MCF 10A (cell line): ENCODE measurements at places on chromosomes 1 and 21.
A peak's percentile ranks its signal among the peaks of the same experiment; 100 is the strongest.

DNA sequence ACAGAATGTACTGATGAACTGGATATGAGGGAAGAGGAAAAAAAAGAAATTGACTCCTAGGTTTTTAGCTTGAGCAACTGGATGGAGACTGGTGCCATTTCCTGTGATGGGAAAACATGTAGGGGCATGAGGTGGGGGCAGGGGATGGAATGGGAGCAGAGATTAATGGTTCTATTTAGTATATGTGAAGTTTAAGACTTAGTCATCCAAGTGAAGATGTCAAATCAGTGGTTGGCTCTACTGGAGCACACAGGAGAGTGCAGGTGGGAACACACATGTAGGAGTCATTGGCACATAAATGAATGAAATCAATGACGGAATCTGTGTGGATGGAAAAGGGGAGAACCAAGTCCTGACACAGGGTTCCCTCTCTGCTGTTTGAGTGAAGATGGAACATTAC is 224.4 kb upstream of the COA6 start:
- no peaks in the 10 kb centered on the region for H3K27me3 ChIP-seq
- H3K4me1 ChIP-seq: peaks cover 17% of the 10 kb centered on the region
- H3K4me3 ChIP-seq: no peak overlapping the region
- H3K27ac ChIP-seq: no peak overlapping the region

- no peaks in the 10 kb centered on the region for H3K36me3 ChIP-seq
- H3K4me1 ChIP-seq: no peaks in the 10 kb centered on the region
- peaks cover 72% of the 10 kb centered on the region for H3K27me3 ChIP-seq
Measured at GRCh38 chr1:18724801-18725200, 94.2 kb downstream of the PAX7 start.

DNA sequence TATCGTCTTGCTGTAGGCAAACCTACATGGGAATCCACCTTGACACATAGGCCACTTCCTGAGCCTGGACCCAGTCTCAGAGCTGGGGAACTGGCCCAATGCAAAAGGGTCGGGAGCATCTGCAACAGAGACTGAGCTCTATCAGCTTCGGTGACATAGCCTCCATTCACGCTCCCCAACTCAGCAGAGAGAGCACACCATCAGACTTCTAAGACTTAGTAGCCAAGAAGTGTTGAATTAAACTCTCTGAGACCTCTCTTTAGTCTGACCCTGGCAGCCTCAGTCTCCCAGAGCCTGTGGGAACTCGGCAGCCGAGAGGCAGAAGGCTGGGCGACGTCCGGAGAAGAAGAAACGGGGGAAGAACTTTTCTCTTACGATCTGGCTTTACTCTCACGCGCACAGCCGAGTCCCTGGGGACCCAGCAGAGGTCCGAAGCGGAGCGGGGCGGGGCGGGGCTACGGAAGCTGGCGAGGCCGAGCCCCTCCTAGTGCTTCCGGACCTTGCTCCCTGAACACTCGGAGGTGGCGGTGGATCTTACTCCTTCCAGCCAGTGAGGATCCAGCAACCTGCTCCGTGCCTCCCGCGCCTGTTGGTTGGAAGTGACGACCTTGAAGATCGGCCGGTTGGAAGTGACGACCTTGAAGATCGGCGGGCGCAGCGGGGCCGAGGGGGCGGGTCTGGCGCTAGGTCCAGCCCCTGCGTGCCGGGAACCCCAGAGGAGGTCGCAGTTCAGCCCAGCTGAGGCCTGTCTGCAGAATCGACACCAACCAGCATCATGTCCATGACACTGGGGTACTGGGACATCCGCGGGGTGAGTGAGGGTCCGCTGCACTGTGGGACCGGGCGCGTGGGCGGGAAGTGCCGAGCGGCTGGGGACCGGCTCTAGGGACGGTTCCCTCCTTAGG is at the start of gene GSTM4:
TSS of gene GSTM4 (plus strand) at position 485 of the 905 bp plus-strand sequence. CDS start at position 776, 291 bp downstream.
- H3K4me1 ChIP-seq: no peaks in the 10 kb centered on the region
- peaks cover 6% of the 10 kb centered on the region for H3K36me3 ChIP-seq
- H3K27ac ChIP-seq: peak within 1 kb of the TSS; percentile 67
- H3K27me3 ChIP-seq: peaks cover 32% of the 10 kb centered on the region
- peak; percentile 52 for DNase-seq

GRCh38 chr1:8598060-8598724 is 219.2 kb downstream of the RERE start:
- DNase-seq: no peak
- H3K4me3 ChIP-seq: no peak overlapping the region
- H3K36me3 ChIP-seq: peaks cover 5% of the 10 kb centered on the region
- no peak overlapping the region for H3K27ac ChIP-seq
- H3K27me3 ChIP-seq: no peaks in the 10 kb centered on the region

- no peak overlapping the region for H3K27ac ChIP-seq
- H3K4me1 ChIP-seq: peaks cover 8% of the 10 kb centered on the region
- H3K4me3 ChIP-seq: no peak overlapping the region
- no peak for DNase-seq
Measured at GRCh38 chr1:240462277-240462676, 149.7 kb downstream of the GREM2 start.

DNA sequence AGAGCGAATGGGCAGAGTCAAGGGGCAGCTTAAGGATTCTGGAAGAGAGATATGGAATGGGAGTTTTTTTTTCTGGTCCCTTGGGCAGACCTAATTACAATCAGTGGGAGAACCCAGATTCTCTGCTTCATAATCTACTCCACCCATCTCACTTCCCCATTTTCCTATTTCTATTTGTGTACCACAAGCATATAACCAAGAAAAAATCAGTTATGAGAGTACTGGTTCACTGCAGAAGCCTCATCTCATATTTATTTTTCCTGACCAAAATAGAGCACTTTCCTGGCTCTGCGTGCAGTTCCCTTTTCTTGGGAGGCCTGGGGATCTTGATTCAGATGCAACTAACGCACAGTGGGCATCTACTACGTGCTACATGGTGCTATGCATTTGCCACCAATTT is 82.2 kb upstream of the SLFNL1 start:
- DNase-seq: no peak
- peaks cover 19% of the 10 kb centered on the region for H3K4me1 ChIP-seq
- H3K27me3 ChIP-seq: no peaks in the 10 kb centered on the region
- no peak overlapping the region for H3K4me3 ChIP-seq
- H3K36me3 ChIP-seq: no peaks in the 10 kb centered on the region

- peak; percentile 87 for DNase-seq
- H3K4me1 ChIP-seq: peaks cover 37% of the 10 kb centered on the region
- no peaks in the 10 kb centered on the region for H3K27me3 ChIP-seq
Measured at GRCh38 chr1:113542221-113542701, 151.9 kb downstream of the MAGI3 start.

DNA sequence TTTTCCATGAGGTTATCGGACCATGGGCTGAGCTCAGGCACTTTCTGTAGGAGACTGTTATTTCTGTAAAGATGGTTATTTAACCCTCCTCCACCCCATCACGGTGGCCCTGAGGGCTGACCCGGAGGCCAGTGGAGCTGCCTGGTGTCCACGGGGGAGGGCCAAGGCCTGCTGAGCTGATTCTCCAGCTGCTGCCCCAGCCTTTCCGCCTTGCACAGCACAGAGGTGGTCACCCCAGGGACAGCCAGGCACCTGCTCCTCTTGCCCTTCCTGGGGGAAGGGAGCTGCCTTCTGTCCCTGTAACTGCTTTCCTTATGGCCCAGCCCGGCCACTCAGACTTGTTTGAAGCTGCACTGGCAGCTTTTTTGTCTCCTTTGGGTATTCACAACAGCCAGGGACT is 2.6 kb upstream of the CCDC28B start:
- no peaks in the 10 kb centered on the region for H3K27me3 ChIP-seq
- no peak overlapping the region for H3K27ac ChIP-seq
- H3K36me3 ChIP-seq: peaks cover 48% of the 10 kb centered on the region
- no peak for DNase-seq

DNA sequence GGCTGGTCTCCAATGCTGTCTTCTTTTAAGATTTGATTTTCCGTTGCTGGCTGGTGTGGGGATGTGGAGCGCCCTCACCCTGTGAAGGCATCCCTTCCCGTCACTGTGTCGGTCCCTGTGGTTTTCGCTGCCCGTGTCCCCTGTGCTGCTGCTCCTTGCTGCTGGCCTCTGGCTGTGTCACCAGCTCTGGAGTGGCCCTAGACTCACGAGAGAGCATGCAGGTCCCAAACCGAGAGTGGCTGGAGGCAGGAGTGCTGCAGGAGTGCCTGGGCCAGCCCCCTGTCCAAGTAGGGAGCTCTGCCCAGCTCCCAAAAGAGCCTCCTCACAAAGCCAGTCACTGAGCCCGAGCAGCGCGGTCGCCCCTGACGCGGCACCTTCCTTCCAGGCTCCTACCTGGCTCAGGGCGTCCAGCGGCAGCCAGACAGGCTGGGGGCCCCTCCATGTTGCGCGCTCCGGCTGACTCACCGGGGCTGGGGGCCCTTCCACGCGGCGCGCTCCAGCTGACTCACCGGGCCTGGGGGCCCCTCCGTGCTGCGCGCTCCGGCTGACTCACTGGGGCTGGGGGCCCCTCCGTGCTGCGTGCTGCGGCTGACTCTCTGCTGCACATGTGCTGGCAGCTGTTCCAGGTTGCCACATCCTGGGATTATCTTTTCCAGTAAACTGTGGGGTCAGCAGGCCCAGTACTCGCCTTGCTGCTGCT is 106.7 kb upstream of the COL6A1 start:
- no peaks in the 10 kb centered on the region for H3K4me1 ChIP-seq
- no peaks in the 10 kb centered on the region for H3K36me3 ChIP-seq
- peak overlapping the region; percentile 58 for H3K4me3 ChIP-seq
- H3K27ac ChIP-seq: no peak overlapping the region
- peak; percentile 93 for DNase-seq

GRCh38 chr1:214494706-214495105 is 56.7 kb downstream of the PTPN14 start:
- H3K4me3 ChIP-seq: no peak overlapping the region
- H3K27ac ChIP-seq: peak overlapping the region; percentile 18
- H3K36me3 ChIP-seq: peaks cover 32% of the 10 kb centered on the region
- H3K4me1 ChIP-seq: peaks cover 50% of the 10 kb centered on the region
- H3K27me3 ChIP-seq: no peaks in the 10 kb centered on the region

DNA sequence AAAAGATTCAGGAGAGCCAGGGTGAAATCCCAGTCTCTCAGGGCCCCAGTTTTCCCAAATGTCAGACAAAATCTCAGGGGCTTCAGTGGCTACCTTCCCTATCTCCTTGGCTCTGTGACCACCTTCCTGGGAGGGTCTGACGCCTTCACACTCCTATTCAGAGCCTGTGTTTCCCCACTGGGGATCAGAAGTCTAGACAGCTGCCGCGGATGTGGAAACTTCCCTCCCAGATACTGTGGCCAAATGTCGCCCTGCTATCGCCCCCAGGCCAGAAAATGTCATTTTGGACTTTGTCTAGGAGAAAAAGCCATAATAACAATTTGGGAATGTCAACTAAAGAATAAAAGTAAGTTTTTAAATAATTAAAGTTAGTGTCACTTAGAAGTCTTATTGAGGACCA is 15.9 kb downstream of the A3GALT2 start:
- peaks cover 6% of the 10 kb centered on the region for H3K36me3 ChIP-seq
- no peak overlapping the region for H3K27ac ChIP-seq
- H3K4me1 ChIP-seq: no peaks in the 10 kb centered on the region
- H3K27me3 ChIP-seq: no peaks in the 10 kb centered on the region
- no peak for DNase-seq

DNA sequence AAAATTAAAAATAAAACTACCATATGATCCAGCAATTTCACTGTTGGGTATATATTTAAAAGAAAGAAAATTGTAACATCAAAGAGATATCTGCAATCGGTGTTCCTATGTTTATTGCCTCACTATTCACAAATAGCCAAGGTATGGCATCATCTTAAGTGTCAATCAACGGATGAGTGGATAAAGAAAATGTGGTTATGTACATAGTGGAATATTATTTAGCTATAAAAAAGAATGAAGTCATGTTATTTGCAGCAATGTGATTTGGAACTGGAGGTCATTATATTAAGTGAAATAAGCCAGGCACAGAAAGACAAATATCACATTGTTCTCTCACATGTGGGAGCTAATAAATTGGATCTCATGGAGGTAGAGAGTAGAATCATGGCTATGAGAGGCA is 76.3 kb downstream of the RD3 start:
- peak overlapping the region; percentile 5 for H3K4me3 ChIP-seq
- H3K27ac ChIP-seq: no peak overlapping the region
- DNase-seq: peak; percentile 16
- peaks cover 24% of the 10 kb centered on the region for H3K4me1 ChIP-seq

- H3K27me3 ChIP-seq: no peaks in the 10 kb centered on the region
- H3K36me3 ChIP-seq: no peaks in the 10 kb centered on the region
- no peak overlapping the region for H3K4me3 ChIP-seq
- DNase-seq: no peak
- H3K27ac ChIP-seq: no peak overlapping the region
- peaks cover 13% of the 10 kb centered on the region for H3K4me1 ChIP-seq
Measured at GRCh38 chr1:246459221-246459620, 47.9 kb downstream of the SMYD3 start.

- H3K27ac ChIP-seq: no peak overlapping the region
- DNase-seq: no peak
- H3K36me3 ChIP-seq: no peaks in the 10 kb centered on the region
- H3K4me3 ChIP-seq: no peak overlapping the region
Measured at GRCh38 chr1:222015686-222016085, 273.8 kb upstream of the DUSP10 start.

GRCh38 chr1:153750026-153750995 is 22.5 kb downstream of the INTS3 start:
- H3K4me3 ChIP-seq: no peak overlapping the region
- no peak overlapping the region for H3K27ac ChIP-seq
- peaks cover 5% of the 10 kb centered on the region for H3K4me1 ChIP-seq
- DNase-seq: no peak
- no peaks in the 10 kb centered on the region for H3K27me3 ChIP-seq

- no peak for DNase-seq
- H3K4me1 ChIP-seq: no peaks in the 10 kb centered on the region
- no peak overlapping the region for H3K27ac ChIP-seq
Measured at GRCh38 chr1:76292418-76293184, 218.1 kb downstream of the ST6GALNAC3 start.

DNA sequence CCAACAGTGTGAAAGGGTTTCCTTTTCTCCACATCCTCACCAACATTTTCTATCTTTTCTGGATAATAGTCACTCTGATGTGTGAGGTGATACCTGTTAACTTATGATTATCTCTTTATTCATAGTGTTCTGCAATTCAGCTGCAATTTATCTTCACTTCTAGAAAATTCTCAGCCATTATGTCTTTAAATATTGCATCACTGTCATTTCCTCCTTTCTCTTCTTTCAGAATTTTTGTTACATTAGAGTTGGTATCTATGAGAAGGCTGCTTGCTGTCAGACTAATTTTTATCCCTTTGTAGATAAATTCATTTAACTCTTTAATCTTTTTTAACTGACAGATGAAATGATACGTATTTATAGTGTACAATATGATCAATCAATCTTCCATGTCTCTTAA is 30.5 kb upstream of the ATF3 start:
- no peak overlapping the region for H3K4me3 ChIP-seq
- H3K27me3 ChIP-seq: peaks cover 11% of the 10 kb centered on the region
- H3K36me3 ChIP-seq: no peaks in the 10 kb centered on the region
- no peak overlapping the region for H3K27ac ChIP-seq
- DNase-seq: no peak
